COR-L47 (cell line): ENCODE measurements at places on chromosomes 1 and 21.

DNA sequence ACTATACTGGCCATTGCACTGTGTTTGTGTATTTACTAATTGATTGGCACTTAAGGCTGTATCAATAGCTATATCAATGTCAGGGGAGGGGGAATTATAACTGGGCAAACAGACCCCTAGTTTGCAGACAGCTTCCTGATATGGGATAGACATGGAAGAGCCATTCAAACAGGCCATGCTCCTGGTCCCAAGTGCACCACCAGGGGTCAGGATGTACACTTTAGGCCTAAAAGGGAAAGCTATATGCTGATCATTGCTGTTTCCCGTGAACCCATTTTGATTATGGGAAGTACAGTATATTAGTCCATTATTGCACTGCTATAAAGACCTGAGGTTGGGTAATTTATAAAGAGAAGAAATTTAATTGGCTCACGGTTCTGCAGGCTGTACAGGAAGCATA, 124.9 kb upstream of the BACE2 start:
- DNase-seq = no peak

GRCh38 chr1:39165049-39165448, 39.4 kb upstream of the MACF1 start:
- DNase-seq = no peak

DNA sequence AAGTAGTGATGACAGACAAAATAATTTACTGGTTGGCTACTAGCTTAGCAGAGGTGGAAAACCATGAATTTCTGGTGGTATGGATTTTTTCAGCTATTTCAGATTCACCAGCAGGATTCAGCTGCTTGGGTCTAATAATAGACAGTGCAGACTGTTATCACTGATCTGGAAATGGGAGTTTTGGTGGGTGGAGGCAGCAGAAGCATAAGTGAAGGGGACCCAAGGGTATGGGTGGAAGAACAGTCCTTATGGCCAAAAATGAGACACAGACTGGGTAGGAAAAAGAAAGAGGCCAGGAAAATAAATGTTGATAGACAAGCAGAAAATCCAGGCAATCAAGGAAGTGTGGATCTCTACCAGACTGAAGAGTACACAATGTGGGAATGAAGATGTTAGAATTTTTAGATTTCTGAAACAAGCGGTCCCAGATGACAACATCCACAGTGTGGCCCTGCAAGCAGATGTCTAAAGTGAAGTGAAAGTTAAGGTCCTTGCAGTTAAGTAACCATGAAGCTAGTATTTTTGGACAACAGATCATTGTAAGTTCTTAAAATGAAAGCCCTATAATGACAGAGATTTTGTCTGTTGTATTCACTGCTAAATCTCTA, 24.7 kb downstream of the LYST start:
- no peak for DNase-seq

DNA sequence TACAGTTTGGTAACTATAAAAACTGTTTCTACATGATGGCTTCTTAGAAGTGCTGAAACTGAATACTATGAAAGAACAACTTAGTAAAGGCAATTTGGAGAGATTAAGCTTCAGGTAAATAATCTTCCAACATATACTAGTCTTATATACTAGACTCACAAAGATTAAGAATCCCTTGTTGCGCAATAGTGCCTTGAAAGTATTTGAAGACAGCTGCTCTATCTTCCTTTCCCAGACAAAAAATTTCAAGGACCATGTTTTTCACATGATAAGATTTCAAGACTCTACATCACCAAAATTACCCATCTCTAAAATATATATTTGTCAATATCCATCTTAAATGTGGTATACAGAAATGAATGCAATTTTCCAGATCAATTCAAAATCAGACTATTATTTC, 37.7 kb upstream of the ASPM start:
- DNase-seq = no peak

DNA sequence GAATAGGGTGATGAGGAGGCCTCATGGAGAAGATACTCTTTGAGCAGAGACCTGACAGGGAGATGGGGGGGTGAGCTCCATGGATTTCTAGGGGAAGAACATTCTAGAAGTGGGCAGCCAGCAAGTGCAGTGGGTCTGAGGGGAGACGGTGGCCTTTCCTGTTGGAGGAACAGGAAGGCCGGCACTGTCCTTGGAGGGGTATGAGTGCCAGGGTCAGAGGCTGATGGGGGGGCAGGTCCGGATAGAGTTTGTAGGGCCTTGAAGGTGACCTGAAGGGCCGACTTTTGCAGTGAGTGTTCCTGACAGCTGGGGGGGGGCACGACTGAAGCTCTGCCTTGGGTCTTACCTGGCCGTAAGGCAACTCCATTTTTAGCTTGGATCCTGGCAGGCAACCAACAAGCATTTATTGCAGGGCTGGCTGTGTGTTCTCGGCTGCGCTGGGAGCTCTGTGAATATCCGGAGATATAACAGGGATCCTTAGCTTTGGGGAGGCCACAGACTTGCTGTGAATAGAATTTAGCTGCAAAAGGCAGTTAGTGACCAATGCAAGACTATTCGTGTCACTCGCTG, 130.6 kb downstream of the MRPS6 start:
- DNase-seq = peak; percentile 48

DNA sequence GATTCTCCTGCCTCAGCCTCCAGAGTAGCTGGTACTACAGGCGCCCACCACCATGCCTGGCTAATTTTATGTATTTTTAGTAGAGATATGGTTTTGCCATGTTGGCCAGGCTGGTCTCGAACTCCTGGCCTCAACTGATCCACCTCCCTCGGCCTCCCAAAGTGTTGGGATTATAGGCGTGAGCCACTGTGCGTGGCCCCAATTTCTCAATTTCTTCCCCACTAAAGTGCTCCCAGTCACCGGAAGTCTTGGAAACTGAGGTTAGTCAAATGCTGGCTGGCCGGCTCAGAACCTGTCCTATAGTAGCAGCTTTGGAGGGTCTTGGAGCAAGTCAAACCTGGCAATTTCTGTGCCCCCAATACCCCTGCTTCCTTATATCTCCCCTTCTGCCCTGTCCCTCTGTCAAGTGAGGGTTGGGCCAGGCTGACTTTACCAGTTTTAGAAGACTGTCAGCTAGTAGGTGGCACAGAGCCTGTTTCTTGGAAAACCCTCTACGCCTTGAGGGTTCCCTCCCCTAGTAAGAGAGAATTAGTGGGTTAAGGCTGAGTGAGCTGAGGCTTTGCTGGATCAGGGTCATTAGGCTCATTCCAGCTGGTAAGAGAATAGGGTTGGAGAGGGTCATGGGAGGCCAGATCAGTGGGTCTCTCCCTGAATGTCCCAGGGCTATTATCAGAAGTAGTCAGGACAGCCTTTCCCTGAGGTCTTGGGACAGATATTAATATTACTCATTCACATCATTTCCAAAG, 8.3 kb upstream of the EPB41 start:
- no peak for DNase-seq

DNA sequence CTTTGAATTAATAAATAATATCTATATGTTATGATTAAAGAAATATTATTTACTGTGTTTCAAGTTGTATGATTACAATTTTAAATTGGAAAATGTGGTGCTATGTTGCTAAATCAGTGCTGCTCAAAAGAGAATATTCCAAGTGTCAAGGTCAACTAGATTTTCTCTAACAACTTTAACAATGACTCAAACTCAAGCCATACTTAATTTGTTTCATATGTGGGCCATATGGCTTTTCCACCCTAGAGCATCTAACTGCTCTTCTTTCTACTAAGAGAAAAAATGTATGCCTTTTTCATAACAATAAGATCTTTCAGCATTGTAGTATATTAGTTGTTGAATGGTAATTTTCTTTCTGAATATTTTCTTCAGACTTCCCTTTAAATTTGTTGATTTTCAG, 8.3 kb upstream of the SYT14 start:
- DNase-seq = no peak

GRCh38 chr1:161313554-161314200, 504 bp upstream of the SDHC start:
- DNase-seq = no peak

DNA sequence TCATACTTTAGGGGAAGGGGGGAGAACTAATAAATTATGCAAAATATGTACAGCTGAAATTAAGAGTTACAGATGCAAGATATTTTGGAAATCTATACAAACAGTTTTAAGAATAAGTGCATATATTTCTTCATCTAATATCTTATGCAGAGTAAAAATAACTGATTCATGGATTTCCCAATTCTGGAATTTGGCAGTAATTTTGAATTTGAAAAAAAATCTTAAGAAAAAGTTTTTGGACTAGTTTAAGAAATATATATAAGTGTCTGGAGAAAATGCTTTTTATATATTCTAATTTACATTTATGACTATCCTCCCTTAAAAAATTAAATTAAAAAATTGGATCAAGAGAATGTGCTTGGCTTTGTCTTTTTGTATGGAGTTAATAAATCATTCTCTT, 474.3 kb downstream of the BRINP3 start:
- DNase-seq = no peak

- DNase-seq = no peak
These were observed 16.2 kb upstream of the OTUD3 start for GRCh38 chr1:19866029-19866428.

DNA sequence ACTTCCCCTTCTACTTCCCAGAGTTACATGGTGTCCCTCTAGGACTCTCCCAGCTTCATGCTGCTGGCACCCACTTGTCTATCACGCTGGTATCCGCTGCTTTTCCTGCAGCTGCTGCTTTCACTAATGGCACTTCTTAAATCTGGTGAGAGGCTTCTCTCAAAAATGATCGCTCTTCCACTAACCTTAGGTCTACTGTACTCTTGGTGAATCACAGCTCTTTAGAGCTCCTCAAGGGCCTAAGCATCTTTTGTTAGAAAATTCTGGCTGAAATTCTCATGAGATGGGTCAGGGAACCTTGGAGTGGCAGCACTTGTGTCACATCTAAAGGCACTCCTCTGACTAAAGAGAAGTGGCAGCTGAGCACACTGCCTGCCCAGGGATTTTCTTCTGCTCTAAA, 32.1 kb downstream of the ZMYND12 start:
- no peak for DNase-seq

DNA sequence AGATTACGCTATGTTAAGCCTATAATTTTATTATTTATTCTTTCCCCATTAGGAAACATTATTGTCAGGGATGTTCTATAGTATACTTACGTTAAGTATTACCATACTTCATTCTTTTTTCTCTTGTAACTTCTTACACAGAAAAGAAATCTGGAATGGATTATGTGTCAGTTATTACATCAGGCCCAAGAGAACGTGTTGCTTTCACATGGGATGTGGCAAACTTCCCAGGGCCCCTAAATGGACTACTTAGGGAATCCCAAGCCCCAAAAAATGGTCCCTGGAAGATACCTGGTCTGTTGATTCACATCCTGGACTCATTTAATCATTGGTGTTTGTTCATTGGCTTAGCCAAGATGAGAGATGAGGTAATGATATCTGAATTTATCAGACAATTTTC, 249.8 kb downstream of the NRIP1 start:
- DNase-seq = no peak

GRCh38 chr21:35172231-35172630, 123.1 kb upstream of the RUNX1 start:
- DNase-seq = no peak

DNA sequence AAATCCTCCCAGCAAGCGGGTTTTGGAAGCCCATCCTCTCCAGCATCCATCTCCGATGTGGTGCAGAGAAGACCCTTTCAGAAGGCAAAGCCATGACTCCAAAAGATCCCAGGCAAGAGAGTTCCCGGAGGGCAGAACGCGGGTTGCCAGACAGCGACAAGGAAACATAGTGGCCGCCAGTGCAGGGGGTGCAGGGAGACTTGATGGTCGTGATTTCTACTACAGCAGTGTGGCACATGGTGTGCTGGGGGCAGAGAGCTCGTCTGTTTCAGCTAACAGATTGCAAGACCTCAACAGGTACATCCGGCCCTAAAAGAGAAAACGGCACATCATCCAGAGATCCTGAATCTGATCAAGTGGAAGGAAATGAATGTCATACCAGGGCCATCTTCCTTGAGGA, 74.3 kb downstream of the HLCS start:
- no peak for DNase-seq

DNA sequence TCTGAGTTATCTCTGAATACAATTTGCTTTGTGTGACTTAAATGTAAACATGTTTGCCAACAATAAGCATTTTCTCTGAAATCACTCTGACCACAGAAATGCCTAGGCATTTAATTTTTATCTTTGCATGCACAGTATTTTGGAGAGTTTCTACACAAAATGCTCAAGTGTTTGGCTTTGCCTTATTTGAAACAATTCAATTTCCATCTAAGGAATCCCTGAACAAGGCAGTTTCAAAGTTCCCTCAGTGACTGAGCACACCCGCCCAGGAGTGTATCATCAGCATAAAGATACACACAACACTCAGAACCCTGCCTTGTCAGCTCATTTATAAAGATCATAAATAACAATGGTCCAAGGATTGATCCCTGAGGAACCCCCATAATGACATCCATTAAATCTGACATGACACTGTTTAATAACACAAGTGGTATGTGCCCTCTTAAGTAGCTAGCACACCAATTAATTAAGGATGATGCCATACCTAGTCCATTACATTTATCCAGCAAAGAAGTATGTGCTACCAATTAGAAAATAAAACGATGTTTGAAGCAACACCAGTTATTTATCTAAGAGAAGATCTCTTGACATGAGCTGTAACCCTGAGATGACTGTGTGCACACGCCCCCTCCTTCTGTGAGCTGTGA, 585.8 kb downstream of the ADGRL2 start:
- DNase-seq = no peak

DNA sequence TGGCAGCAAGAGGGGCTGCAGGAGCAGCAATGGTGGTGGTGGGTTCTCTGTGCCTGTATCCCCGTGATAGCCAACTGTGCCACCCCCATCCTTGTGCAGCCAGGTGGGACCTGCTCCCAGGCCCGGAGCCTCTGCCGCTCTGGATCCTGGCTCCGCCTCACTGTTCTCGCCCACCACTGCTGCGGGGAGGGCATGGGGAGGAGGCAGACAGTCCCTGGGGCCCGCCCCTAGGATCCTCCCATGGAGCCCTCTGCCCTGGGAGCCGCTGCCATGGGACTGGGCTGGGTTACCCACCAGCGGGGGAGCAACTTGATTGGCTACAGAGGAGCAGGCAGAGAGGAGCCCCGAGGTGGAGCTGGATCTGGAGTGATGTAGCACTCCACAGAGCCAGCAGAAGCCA, 31.6 kb downstream of the CD1D start:
- no peak for DNase-seq

DNA sequence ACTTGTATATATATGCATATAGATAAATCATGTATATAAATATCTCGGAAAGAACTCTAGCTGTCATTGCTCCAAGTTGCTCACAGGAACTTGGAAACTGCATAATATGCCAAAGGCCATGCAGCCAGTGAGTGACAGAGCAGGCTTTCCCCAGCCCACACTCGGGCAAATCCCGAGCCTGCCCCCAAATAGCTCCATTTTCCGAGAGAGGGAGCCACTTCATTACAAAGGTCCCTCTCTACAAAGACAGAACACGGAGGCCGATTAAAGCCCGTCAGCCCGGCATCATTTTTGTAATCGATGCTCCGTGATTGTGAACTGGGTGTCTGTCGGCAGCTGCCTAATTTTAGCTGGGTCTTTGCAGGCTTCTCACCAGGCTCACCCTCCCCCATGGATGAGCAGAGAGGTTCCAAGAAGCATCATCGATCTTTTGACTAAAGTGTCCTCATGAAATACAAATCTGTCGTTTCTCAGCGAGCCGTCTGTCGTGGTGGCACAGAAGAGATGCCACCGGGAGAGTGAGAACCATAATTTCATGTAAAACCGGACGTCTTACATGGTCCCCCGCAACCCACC, 663.9 kb downstream of the PTPRU start:
- DNase-seq = no peak

- no peak for DNase-seq
These were observed 217.8 kb upstream of the ZRANB2 start for GRCh38 chr1:71298633-71299032.
